ENCODE measurements at places on chromosomes 16 and 17.

GRCh38 chr16:54936979-54937670, 6.5 kb downstream of the IRX5 start:
- no peak for DNase-seq

GRCh38 chr17:48558831-48559121, 13.9 kb upstream of the HOXB2 start:
- no peak for DNase-seq

DNA sequence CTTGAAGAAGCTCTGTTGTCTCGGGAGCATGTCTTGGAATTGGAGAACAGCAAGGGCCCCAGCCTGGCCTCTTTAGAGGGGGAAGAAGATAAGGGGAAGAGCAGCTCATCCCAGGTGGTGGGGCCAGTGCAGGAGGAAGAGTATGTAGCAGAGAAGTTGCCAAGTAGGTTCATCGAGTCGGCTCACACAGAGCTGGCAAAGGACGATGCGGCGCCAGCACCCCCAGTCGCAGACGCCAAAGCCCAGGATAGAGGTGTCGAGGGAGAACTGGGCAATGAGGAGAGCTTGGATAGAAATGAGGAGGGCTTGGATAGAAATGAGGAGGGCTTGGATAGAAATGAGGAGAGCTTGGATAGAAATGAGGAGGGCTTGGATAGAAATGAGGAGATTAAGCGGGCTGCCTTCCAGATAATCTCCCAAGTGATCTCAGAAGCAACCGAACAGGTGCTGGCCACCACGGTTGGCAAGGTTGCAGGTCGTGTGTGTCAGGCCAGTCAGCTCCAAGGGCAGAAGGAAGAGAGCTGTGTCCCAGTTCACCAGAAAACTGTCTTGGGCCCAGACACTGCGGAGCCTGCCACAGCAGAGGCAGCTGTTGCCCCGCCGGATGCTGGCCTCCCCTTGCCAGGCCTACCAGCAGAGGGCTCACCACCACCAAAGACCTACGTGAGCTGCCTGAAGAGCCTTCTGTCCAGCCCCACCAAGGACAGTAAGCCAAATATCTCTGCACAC, 21.2 kb downstream of the AKAP1 start:
- DNase-seq: no peak

DNA sequence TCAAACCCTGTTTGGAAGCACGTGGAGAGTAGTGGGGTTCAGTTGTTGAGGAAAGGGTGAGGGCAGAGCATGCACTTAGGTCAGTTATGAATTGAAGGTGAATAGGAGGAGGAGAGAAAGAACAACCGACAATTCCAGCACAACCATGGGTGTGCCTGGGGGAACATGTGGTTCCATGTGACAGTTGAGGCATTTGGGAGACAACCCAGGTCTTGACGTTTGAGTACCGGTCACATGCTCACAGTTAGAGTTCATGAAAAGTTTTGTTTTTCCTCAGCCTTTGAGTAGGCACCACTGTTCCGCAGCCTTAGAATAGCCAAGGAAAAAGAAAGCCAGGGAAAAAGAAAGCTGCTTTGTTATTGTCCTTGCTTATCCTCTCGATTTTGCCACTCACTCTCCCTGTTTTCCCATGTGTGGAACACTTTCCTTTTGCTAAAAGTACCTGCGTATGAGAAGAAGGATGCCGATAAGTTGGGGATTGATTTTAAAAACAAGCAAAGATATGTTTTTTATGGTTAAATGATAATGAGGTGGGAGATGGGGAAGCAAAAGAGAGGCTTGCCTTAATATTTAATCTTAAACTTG, 25.6 kb upstream of the ABCC11 start:
- DNase-seq: no peak

DNA sequence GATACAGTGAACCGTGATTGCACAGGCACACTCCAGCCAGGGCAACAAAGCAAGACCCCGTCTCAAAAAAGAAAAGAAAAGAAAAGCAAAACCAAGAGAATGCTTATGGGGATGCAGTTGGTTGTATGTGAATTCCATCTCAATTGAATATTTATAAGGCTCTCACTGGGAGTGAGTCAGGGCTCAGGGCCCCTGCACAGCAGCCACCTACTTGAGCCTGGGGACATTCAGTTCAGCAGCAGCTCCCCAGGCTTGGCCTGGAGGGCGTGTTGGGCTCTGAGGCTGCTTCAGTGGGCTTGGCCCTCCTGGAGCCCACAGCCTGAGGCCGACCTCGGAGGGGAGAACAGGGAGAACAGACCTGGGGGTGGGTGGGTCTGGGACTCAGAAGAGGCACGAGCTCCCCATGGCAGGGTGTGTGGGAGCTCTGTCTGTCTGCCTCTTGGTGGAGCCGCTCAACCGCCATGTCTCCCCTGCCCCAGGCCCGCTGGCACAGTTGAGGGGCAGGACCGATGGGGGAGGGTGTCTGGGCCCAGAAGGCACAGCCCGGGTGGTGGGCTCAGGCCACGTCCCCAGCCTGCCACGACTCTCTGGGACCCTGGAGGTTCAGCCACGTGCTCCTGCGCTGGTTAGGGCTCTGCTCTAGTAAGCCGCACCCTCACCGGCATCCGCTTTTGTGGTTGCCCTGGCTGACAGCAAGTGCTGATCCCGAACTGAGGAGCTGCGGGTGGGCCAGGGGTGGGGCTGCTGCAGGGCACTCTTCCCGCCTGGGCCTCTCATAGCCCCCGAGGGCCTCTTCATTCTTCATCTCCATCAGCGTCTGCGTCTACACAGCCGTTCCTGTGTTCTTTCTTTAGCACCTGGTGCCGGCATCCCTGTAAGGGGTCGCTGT, 24.8 kb downstream of the ZFPM1 start:
- peak; percentile 88 for DNase-seq

DNA sequence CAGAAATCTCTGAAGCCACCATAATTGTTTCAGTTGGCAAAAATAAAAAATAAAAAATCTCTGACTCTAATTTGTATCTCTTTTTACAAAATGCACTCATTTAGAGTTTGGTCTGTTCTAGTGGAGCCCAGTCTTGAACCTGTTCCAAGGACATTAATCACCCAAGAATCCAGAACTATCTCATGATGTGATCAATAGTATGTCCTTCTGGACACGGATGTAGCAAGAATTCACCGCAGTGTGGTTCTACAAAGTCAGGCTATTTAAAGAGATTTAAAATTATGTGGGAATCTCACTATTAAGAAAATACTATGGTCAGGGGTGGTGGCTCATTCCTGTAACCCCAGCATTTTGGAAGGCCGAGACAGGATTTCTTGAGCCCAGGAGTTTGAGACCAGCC, 21.8 kb upstream of the ANKFN1 start:
- DNase-seq: no peak

GRCh38 chr17:61444831-61445230, 7.4 kb upstream of the TBX4 start:
- no peak for DNase-seq

GRCh38 chr17:21474815-21475214, 98.7 kb downstream of the KCNJ12 start:
- no peak for DNase-seq

DNA sequence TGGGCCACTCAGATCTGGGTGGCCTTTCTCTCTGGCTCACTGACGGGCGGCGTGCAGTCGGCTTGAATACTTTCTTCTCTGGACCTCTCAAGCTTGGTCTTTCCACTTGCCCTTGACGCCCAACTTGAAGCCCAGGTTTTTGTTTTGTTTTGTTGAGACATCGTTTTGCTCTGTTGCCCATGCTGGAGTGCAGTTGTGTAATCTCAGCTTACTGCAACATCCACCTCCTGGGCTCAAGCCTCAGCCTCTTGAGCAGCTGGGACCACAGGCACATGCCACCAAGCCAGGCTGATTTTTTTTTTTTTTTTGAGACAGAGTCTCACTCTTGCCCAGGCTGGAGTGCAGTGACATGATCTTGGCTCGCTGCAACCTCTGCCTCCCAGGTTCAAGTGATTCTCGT, 22.7 kb upstream of the KIF19 start:
- DNase-seq: no peak

GRCh38 chr17:62629556-62630364, 2.3 kb downstream of the MRC2 start:
- DNase-seq: no peak

- peak; percentile 52 for DNase-seq
Observed at GRCh38 chr16:66851166-66851964, 7.2 kb downstream of the CA7 start.

GRCh38 chr16:86389566-86390328, 120.6 kb upstream of the FOXF1 start:
- no peak for DNase-seq

GRCh38 chr16:22225060-22225459, 19.0 kb downstream of the EEF2K start:
- DNase-seq: no peak

GRCh38 chr17:49468811-49469385, 26.2 kb upstream of the NGFR start:
- no peak for DNase-seq

DNA sequence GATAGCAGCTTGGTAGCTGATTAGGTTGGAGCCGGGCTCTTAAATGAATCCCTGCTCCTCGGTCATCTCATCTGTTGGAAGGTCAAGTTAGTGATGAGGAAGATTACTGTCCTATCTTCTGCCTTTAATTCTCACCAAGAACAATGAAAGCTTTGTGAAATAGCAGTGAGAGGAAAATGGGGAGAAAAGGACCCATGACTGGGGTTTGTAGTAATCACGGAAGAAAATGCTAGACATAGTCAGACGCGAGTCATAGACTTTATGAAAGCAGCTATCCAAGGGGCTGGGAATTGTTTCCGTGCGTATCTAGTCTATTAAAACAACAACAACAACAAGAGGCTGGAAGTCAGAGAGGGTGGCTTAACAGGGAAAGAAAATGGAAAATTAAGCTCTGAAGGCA, 18.3 kb downstream of the PIK3R5 start:
- DNase-seq: no peak

- no peak for DNase-seq
Observed at GRCh38 chr17:57701124-57701523, 44.0 kb downstream of the CCDC182 start.

- no peak for DNase-seq
Observed at GRCh38 chr16:57313509-57313908, 29.0 kb upstream of the PLLP start.

DNA sequence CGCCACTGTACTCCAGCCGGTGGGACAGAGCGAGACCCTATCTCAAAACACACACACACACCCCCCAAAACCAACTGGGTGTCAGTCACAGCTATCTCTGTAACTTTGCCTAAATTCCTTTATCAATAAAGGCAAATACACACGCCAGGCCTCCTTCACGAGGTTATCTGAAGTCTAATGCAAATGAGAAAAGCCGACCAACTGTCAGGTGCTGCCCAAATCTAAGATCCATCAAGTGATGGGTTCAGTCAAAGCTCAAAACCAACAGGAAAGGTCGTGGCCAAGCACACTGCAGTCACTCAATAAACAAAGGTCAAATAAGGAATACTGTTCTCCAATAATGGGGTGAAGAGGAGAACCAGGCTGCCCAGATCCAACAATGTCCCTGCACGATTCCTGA, 1.1 kb downstream of the ANKFY1 start:
- no peak for DNase-seq

DNA sequence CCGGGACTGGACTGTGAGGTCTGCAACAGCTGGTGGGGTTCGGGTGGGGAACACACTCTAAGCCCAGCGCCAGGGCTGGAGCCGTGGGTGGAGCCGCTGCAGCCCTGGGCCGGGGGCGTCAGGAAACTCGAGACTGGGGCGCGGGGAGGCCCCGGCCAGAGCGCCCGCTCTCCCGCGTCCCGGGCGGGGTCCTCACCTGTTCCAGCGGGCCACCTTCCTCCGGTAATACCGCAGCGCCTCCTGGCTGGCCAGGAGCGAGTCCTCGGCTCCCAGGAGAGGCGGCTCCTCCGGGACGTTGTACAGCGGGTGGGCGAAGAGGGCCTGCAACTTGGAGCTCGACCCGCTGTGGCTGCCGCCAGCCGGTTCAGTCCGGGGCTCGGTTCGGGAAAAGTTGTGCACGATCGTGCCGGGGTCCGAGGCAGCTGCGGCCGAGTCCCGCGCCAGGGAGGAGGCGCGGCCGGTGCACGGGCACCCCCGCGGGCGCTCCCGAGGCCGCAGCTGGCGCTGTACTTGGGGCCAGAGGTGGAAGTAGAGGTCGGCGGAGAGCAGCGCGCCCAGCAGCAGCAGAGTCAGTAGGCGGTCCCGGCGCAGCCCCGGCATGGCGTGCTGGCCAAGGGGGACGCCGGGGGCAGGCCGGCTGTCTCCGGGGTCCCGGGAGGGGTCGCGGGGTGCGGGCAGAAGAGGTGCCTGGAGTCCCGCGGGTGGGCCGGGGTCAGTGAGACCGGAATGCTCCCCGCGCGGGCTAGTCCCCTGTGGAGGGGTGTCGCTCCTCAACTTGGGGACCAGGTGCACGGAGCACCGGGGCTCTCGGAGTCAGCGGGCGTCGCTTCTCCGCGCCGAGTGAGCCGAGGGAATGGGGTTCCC, 868 bp downstream of the FAM20A start:
- peak; percentile 79 for DNase-seq

GRCh38 chr16:22425036-22425801, 50.8 kb upstream of the CDR2 start:
- no peak for DNase-seq

DNA sequence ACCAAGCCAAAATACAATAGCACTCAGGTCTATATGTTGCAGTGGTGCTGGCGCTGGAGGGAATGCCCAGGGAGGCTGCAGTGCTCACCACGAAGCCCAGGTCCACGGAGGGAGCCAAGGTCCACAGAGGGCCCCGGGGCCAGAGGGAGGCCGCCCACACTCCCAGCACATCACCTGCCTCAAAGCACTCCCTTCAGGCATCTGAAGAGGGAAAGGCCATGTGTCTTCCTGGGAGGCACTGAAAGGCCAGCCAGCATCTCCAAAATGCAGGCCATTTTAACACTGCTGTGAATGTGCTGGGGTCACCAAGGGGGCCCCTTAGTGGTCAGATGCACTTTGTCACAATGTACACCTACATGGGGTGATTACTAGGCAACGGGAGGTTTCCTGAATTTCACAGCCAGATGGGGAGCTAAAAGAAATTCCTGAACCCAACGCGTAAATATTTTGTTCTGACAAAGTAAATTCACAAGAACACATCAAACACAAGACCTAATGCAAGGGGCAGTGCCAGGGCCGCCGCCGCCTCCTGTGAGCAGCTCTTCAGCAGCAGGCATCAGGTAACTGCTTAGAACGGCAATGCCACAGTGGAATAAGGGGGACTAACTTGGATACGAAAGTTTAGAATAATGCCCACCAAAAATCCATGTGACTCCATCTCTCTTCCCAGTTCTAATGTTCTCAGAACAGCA, 42.8 kb downstream of the USP22 start:
- peak; percentile 62 for DNase-seq

- DNase-seq: peak; percentile 94
Observed at GRCh38 chr17:45432405-45433158, at the start of gene ARHGAP27. Gene ARHGAP27, minus strand, starts transcription at chr17:45432870. Its CDS starts 2,591 bp downstream, at chr17:45430279.

GRCh38 chr17:76929148-76929547, 60.9 kb downstream of the MGAT5B start:
- no peak for DNase-seq
